Breast epithelium (tissue), 4 donors: ENCODE measurements at places on chromosomes 3 and 15.

- no peak for DNase-seq
Measured at GRCh38 chr15:101308604-101309435, 13.8 kb upstream of the SNRPA1 start.

DNA sequence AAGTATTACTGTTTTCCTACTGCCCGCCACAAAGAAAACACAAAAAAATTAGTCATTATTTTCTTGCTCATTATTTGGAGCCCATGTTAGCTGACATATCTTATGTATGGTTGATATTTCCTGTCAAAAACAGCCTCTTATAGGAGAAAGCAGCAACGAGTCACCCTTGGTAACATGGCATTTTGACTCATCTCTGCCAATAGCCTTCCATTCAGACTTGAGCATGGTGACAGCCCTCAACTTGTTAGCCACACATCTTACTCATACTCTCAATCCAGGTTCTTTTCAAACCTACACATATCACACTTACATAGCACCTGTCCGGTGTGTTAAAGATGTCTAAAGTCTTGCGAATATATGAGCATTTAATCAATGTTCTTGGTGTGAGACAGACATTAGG, 109.4 kb upstream of the SAMMSON start:
- no peak for DNase-seq

DNA sequence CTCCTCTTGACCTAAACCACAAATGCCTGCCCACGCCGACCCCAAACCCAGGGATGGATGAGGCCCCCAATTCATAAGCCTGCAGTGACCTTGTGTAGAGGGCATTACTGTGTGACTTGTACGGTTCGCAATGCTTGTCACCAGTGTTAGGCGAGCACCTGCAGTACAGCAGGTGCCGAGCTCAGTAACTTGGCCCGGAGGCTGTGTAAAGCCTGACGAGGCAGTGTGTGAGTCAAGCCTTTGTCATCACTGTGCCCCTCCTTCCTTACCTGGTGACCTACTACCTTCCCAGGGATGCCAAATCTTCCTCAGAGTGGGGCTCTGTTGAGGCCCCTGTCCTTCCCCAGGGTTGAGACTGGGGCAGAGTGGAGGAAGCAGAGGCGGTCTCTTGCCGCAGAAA, 37.2 kb upstream of the TMEM115 start:
- DNase-seq = no peak

GRCh38 chr3:44913868-44914468, 39.6 kb downstream of the TGM4 start:
- DNase-seq = no peak

GRCh38 chr3:183439515-183439914, 11.1 kb upstream of the MCF2L2 start:
- DNase-seq = no peak

- DNase-seq = no peak
Measured at GRCh38 chr3:99852851-99853250, 35.2 kb downstream of the CMSS1 start.

DNA sequence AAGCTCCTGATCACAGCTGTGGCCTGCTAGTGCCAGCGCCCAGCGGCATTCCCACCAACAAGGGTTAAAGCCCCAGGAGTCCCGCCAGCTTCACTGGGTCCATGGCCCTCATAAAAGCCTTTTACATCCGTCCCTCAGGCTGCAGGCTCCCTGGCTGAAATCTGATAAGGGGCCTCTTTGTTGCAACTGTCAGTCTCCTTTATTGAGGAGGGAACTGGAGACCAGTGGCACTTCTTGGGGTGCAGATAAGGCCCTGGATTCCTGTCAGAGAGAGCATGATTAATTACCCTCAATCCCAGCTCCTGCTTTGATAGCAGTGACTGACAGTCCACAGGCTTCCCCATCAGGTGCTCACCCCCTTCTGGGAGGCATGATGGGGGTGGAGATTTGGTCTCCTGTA, 30.9 kb upstream of the CLK3 start:
- DNase-seq = no peak

DNA sequence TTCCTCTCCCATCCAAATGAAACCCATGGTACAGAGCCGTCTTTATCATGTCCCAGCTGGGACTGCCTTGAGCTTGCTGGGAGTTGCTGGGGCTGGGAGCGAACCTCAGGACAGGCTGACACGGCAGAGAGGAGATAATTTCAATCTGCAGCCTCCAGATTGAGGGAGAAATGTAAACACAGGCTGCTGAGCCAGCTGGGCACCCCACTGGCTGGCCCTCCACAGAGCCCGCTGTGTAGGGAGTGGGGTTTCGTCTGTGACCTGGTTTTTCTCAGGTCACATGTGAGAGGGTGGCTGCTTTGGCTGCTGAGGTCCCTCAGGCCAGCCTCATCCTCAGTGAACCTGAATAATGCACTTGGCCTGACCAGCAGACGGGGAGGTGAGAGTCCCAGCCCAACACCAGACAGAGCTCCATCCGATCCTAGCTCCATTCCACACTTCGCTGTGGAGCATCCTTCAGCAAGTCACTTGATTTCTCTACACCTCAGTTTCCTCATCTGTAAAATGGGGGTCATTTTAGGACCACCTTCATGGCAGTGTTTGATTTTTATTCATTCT, 121.6 kb upstream of the MRPS22 start:
- DNase-seq = no peak

- DNase-seq = no peak
Measured at GRCh38 chr3:176814285-176814684, 383.0 kb downstream of the TBL1XR1 start.

DNA sequence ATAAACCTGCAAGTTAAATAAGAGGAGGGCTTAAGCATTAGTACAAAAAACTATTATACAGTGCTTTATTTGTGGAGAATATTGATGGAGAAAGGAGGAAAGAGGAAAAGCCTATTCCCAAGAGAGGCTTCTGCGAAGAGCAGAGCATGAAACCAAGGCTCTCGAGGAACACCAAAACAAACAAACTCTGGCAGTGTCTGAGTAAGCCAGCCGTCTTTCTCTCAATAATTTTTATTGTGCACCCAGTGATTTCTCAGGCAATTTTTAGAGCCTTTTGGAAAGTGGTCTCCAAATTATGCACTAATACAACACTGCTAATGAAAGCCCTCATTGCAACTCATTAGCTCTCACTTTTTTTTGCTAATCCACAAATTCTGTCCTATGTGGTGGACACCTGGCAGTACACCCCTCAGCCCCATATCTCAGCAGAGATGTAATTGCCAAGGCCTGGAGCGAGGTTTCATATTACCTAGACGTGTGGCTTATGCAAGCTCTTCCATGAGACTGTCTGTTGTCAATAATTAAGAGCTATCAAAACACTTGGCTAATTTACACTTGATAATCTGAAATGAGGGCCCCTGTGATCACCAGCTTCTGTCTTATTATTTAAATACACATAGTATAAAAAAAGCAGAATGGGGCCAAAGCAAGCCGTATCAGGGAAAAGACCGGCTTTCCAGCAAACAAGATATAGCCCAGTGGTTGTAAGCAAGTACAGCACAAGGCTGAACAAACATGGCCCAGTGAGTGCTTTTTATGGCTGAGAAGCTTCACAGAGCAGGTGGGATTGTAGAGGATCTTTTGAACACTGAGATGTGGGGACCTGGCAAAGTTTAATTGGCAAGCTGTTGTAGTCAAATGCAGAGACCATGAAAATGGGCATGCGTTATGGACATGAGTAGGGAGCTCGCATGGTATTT, 216.9 kb downstream of the ROBO2 start:
- DNase-seq = no peak
